ENCODE measurements at places on chromosomes 7 and 10.

DNA sequence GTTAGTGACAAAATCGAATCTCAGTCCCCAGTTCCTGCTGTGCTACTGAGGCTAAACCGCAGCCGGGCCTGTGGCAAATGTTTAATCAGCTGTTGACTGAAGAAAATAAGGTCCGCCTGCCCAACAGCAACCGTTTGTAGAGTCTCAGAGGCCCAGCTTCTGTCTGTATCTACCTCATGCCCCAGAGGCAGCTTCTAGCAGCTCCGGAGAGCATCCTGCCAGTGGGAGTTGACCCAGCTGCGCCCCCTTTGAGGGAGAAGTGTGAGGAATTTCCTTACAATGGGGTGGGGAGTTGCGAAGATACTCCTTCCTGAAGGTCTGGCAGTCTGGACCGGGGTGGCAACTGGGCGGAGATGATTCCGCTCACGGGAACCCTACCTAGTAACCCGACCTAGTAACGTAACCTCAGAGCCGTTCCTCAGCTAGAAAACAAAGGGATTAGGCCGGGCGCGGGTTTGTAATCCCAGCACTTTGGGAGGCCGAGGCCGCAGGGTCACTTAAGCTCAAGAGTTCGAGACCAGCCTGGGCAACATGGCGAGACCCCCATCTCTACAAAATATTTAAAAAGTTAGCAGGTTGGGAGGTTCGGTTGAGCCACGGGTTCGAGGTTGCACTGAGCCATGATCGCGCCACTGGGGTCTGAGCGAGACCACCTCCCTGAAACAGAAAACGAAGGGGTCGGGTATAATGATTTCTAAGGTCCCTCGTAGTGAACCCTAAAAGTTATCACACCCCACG, 846 bp upstream of the ZNF775 start:
- peak; percentile 35 for DNase-seq

GRCh38 chr10:48800007-48800675, 115.5 kb downstream of the WDFY4 start:
- DNase-seq: no peak

DNA sequence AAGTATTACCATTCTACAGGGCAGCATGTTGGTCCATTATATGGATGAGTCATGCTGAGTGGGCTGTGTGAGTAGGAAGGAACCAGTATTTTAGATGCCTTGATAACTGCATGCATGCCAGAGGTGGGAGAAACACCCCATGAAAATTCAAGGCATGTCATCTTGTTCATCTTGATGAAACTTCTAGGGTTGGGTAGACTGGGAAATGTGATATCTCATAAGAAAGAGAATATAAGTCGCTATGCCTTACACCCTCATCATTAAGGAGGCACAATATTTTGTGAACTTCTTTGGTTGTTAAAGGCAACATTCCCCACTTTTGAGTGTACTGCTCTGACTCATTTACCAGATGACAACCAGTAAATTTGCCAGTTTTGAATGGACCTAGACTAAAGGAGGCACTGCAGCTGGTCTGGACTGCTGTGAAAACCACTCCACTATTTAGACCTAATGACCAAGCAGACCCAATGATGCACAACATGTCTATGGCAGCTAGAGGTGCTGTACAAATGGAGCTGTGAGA, 48.0 kb downstream of the ZNF365 start:
- no peak for DNase-seq

DNA sequence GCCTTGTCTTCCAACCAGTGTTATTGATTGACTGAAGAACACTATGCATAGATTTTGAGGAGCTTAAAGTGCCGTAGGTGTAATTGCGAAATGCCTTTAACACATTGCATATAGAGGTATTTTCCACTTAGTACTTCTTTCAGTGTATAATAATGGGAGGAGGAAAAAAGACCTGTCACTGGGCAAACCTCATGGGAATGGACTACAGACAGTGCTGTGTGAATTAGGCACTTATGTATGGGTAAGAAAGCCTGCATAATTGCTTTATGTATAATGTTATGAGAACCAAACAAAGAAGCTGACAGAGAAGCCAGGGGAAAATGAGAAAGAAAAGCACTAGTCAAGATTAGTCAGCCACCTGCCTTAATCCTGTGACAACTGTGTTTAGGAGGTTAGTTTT, 12.4 kb upstream of the SCRN1 start:
- DNase-seq: no peak

DNA sequence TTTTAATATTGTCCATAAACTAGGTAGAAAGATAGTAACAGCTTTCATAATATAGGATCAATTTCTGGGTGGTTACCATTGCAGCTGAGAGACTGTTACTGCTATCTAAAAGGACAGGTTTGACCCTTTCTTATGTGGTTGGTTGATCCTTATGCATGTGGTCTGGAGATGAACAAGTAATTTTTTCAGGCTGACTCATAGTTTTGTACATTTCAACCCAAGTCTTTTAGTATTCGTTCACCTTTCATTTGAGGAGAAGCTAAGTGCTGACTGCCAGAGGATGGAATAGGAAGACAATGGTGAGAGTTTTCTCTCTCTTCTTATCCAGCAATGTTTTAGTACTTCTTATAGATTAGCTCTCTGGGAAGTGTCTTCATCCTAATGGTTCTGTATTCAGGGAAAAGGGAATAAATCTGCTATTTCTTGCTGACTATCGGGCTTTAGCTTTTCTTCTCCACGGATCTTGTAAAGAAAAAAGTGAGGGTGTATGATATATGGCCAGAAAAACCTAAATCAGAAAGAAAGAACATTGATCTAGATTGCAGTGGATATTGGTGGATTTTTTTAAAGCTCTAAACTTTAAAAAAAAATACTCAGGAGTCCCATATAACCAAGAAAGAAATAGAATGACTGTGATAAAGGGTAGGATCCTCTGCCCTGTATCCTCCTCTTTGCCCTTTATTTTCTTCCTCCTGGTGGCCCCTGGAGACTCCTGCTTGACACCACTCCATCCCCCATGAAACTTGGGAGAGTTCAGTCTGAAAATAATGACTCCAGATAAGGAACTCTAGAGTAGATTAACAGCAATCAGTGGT, 88.0 kb downstream of the CPED1 start:
- DNase-seq: no peak

- DNase-seq: peak; percentile 42
Observed at GRCh38 chr10:34729619-34730018, 85.5 kb downstream of the PARD3 start.

GRCh38 chr10:35606430-35606829, 1.3 kb downstream of the GJD4 start:
- DNase-seq: no peak

DNA sequence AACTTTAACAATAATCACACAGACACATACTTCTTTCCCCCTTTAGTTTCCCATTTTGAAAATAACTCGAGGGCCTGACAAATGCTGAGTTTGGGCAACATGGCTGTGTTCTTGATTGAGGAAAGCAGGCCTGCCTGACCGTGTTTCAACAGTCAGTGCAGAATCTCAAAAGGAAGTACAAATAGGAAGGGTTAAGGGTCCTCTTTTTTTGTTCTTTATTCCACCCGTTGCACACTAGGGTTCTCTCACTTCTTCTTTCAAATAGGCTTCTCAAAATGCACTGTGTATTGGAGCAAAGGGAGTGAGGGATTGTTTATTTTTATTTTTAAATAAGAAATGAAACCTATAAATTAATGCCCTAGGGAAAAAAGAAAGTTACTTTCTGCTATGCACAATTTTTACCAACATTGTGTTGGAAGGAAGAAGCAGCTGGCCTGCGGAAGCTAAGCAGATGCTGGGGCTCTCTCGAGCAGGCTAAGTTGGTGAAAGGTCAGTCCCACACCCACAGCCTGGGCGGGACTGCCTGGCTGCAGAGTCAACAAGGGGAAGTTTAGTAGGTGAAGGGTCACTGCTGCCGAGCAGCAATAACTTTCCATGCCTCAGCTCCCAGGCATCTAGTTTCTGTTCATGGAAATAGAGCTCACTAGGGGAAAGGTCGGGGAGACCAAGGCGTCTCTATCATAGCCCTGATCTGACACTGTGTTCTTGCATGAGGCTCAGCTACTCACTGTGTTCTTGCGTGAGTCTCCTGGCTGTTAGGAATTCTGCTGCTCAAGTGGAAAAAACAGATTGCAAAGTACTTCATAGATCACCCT, 12.2 kb upstream of the PDK4 start:
- DNase-seq: peak; percentile 13

DNA sequence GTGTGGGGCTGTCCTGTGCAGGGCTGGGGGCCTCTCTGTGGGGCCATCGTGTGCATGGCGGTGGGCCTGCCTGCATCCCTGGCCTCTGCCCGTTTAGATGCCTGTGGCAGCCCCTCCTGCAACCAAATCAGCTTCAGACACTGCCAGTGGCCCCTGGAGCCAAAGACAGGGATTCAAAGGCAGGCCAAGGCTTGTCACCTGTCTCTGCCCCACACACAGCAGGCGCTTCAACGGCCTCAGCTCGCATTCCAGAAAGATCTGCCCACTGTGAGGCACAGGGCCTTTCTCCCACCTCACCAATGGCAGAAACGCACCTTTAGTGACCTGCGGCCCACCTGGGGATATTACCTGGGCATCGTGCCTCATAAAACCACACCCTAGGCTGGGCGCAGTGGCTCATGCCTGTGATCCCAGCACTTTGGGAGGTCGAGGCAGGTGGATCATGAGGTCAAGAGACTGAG, 46.0 kb downstream of the INSIG1 start:
- DNase-seq: no peak

GRCh38 chr10:119595676-119596515, 868 bp downstream of the TIAL1 start:
- peak; percentile 20 for DNase-seq

- DNase-seq: no peak
Observed at GRCh38 chr7:23347682-23348180, 48.6 kb downstream of the MALSU1 start.

GRCh38 chr10:16943295-16944285, 126.4 kb upstream of the RSU1 start:
- no peak for DNase-seq

DNA sequence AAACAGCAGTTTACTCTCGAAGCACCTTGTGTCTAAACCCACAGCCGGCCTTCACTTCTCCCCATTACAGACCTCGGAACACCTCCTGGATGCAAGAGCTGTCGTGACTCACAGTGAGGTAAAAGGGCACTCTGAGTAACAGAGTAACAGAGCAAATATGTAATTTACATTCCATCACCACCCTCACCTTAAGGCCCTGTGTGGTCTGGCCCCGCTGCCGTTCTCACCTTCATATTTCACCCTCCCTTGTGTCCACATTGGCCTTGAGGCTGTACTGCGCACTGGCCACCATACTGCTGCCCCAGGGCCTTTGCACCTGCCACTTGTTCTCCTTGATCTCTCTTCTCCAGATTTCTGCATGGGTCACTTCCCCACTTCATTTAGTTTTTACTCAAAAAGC, 12.6 kb downstream of the FFAR4 start:
- DNase-seq: no peak

- no peak for DNase-seq
Observed at GRCh38 chr7:133690740-133691139, 436.4 kb upstream of the LRGUK start.

DNA sequence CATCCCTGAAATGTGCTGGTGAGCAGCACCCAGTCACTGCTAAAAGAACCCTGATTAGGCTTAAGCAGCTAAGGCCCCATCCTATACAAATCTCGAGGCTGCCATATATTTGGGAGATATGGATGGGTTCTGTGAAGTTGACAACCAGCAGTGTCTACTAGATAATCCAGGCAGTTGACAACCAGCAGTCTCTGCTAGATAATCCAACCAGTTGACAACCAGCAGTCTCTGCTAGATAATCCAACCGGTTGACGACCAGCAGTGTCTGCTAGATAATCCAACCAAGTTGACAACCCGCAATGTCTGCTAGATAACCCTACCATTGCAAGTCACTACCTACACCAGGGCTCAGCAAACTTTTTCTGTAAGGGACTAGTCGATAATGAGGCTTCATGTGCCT, 58.3 kb upstream of the KDM7A start:
- DNase-seq: no peak

GRCh38 chr10:80260295-80261243, 28.9 kb downstream of the MAT1A start:
- DNase-seq: no peak

DNA sequence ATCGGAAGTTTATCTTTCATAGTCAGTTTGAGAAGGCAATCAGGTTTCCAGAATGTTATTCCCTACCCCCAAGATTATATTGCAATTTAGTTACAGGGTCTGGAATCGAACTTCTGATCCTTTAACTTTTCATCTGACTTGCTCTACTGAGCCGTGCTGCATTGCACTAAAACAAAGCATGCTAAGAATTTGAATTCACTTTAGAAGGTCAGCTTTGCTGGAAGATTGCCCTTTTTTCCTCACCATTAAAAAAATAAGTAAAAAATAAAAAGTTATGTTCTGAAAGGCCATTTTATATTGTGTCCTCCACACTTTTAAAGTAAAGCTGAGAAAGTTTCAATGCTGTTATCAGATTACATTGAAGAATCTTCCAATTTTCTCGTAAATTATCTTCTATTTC, 388.8 kb upstream of the PHF14 start:
- DNase-seq: no peak

- no peak for DNase-seq
Observed at GRCh38 chr10:86311906-86312305, 54.7 kb downstream of the GRID1 start.

- no peak for DNase-seq
Observed at GRCh38 chr7:22586786-22587140, 86.8 kb upstream of the STEAP1B start.

DNA sequence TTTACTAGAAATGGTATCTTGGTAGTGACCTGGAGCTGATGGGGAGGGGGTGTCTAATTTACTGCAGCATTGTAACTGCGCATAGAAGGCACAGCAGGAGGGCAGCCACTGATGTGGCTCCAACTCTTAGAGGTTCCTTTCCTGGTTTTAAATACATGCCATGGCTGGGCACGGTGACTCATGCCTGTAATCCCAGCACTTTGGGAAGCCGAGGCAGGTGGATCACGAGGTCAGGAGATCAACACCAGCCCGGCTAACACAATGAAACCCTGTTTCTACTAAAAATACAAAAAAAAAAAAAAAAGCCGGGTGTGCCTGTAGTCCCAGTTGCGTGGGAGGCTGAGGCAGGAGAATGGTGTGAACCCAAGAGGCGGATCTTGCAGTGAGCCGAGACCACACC, 19.2 kb upstream of the SEC61G start:
- no peak for DNase-seq

DNA sequence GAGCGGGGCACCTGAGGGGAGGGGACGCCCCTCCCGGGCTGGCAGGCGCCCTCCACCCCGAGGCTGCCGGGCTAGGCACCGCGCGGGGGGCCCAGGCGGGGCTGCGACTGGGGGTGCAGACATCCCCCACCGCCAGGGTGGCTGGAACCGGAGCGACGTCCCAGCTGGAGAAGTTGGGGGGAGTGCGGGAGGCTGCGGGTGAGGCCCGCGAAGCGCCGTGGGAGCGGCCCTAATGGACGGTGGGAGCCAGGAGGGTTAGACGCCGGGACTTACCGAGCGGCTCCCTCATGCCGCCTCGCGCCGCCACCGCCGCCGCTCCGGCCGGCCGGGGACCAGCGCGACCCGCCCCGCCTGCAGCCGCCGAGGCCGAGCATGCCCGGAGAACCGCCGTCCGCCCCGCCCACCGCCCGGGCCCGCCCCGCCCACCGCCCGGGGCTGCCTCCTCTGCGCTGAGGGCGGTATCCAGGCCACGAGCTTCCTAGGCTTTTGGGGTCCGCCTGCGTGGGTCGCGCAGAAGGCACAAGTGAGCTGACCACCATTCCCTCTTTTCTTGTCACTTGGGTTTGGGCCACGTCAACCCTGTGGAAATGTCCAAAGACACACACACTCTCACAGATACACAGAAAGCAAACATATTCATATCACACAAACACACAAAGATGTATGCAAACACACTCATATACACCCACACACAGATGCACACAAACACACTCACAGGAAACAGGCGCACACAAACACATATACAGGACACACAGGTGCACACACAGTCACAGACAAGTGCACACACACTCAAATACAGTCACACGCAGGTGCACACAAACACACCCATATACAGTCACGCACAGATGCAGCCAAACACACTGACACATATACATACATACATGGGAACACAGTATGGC, at the start of gene JCAD:
JCAD (minus strand) TSS at position 378 of the 899 bp plus-strand sequence. CDS start 11,774 bp downstream, outside the sequence.
- DNase-seq: no peak

All from NCI-H2171 (cell line).